ENCODE measurements at places on chromosomes 12 and 14.

GRCh38 chr14:27410981-27411380 lies 813.1 kb upstream of the NOVA1 start:
- no peak for DNase-seq

- DNase-seq: no peak
Observed at GRCh38 chr12:91249518-91250272, 67.1 kb upstream of the DCN start.

- DNase-seq: peak; percentile 20
Observed at GRCh38 chr12:119412811-119413794, 78.6 kb downstream of the CCDC60 start.

DNA sequence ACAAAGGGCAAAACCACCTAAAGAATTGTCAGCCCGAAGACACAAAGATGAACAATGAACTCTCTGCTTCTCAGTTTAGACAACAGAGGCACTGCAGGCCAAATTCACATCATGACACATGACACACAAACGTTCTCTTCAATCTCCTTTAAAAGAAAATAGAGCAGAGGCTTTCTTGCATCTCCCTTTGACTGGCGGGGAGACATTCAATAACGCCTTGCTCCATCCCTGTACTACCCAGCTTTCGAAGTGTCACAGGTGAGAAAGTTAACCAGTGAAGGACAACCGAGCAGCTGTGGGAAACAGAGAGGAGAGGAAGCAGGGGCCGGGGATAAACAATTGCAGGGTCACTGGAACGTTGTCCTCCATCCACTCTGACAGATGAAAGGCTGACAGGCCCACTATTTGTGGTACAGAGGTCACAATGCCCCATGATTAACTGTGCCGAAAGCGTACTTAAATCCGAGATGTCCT lies 130.8 kb downstream of the PHLDA1 start:
- DNase-seq: no peak

DNA sequence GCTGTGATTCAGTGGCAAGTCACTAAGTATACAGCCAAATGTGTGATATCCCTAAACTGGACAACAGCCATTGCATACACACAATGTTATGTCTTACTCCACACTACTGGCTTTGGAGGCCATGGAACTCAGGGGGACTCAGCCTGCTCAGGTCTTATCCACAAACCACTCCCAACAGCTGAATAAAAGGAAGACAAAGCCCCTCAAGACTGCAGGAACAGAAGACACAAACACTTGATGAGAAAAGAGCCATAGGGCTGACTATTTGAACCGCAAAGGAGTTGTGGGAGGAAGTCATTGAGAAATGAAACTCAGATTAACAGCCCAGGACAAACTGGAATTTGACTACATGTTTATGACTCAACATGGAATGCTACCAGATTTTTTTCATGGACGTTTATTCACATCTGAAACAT lies 40.9 kb downstream of the PTGER2 start:
- DNase-seq: no peak

DNA sequence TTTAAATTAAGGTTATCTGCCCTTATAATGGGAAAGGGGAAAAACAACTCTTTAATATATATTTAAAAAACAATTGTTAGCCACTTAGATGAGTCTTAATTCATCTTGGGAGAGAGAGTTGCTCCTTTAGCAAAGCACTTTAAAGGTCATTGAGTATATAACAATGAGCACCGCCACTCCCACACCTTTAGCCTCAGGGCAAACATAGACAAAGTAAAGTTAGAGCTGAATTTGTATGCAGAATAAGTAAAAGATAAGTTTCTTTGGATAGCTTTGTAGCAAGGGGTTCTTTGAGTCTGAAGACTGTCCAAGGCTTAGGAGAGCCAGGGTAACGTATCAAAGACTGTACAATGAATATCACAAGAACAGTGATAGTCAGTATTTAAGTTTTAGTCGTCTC lies 728.8 kb upstream of the LMO3 start:
- DNase-seq: no peak

- DNase-seq: no peak
Observed at GRCh38 chr12:2244013-2244861, 191.4 kb downstream of the CACNA1C start.

DNA sequence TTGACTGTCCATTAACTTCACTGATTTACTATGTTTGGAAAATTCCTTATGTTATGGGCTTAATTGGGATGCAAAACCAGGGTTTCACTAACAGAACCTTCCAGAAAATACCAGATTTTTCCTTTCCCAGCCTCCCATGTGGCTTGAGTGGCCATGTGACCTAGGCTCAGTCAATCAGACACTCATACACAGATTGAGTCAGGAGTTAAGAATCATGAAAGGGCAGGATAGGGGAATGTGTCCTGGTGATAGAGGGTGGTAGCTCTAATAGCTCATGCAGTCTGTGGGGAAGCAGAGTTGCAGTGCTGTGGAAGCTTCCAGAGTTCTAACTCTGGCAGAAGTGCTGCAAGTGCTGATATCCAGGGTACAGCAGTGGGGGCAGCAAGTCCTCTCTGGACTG lies 134.1 kb upstream of the IFNG-AS1 start:
- DNase-seq: no peak

- DNase-seq: no peak
Observed at GRCh38 chr12:202081-202731, 11.8 kb downstream of the SLC6A12 start.

GRCh38 chr12:50569876-50570275 lies 65.1 kb downstream of the DIP2B start:
- no peak for DNase-seq

DNA sequence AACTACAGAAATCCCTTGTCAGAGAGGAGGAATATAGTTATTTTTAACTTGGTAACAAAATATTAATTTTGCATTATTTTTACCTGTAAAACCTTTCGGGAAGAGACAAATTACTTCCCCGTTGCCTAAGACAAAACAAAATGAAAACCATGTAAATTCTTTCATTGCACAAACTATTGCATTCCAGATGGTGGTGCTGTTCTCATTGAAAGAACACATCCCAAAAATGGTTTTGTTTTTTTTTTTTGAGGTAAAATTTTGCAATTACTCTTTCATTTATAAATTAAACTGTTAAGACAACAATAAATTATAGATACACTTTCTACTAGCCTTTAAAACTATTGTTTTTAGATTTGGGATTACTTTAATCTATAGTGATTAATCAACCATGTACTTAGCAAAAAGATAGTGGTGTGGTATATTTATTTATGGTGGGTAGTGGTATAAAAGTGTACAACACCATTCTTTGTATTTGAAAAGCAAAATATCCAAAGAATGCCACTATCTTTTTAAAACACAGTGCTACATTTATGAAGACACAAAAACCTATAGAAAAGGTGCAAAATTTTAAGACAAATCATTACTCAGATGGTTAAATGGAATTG lies 115.5 kb downstream of the SLC38A1 start:
- DNase-seq: no peak

DNA sequence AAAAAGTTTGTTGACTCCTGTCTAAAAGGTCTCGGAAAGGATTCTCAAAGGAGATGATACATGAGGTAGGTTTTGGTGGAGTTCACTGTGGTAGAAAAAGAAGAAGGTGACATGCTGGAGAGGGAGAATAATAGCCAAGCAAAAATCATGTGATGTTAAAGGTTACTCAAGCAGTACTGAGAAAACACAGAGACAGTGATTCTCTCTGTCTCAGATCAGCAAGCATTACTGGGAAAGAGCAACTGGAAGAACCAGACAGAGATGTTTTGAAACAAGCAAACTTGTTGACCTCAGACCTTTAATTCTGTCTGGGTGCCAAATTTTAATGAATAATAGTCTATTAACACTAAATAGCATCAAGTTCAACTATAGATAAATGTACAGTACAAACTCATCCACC lies 183.5 kb upstream of the PLEKHG7 start:
- no peak for DNase-seq

- no peak for DNase-seq
Observed at GRCh38 chr14:95816539-95816938, 60.1 kb upstream of the TUNAR start.

DNA sequence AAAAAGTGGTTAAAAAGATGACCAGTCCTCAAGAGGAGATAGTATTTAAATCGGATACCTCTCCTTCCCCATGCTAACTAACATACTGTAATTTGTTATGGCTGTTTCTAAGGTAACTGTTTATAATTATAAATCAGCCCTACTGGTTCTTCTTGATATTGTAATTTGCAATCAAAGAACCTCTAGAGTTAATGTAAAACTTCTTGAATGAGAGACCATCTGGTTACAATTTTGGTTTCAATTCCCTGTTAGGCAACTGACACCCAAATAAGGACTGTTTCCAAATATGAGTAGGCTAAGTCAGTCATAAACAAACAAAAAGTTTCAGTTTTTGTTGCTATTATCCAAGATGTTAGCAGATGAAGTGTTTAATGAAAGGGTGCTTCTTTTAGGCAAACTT lies 120.2 kb upstream of the DNM1L start:
- peak; percentile 44 for DNase-seq

- DNase-seq: no peak
Observed at GRCh38 chr12:11960646-11961045, 110.1 kb upstream of the BCL2L14 start.

- DNase-seq: no peak
Observed at GRCh38 chr14:99655521-99655920, 10.6 kb downstream of the HHIPL1 start.

DNA sequence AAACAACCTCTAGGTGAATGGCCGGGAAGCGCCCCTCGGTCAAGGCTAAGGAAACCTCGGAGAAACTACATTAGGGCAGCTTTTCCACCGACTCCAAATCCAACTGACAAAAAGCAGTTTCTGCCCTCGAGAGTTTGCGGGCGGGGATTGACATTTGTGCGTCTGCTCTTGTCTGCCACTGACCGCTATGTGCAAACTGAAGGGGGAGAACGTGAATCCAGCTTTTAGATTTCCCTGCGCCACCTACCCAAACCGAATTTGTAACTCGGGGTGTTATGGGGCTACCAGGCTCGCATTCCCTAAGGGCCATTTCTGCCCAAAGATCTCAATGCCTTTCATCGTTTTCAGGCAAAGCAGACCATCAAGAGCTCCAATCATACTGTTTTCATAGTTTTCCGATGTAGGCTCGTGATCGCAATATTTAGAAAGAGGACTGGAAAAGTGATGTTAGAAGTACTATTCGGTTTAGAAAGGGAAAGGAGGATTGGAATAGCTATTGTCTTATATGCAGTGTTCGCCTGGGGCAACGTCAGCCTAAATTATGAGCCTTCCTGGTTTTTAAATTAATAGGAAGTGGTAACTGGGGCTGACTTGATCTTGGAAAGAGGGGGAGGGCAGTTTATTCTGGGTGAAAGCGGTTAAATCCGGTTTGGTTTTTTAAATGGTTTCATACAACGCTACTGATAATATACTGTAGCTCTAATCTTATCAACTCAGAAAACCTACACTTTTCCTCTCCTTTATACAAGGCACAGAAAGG lies 45.4 kb downstream of the BCAT1 start:
- DNase-seq: no peak

DNA sequence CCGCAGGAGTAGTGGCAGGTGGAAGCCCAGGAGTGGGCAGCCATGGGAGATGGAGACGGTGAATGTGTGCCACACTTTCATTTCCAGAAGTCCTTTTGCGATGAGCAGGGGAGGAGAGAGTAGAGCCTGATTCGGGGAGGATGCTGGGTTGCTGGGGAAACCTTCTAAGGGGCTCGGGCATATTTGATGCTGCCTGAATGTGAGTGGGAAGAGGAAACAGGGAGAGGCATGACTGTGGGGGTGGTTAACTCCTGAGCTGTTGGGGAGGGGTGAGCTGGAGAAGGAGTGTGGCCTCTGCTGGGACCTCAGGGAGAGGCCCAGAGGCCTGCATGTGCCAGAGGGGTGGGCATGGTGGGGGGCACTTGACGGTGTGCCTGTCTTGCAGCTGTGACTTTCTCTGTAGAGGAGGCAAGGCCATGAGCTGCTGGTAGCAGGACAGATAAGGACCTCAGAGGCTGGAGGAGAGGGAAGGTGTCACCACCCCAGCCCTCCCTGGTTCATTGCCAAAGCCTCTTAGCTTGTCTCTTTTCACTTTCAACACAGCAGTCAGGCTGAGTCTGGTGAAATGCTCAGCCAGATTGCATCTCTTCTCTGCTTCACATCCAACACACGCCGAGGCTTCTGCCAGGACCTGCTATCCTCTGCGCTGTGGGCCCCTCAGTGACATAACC lies 11.4 kb downstream of the GLT1D1 start:
- no peak for DNase-seq
